MCF 10A (cell line): ENCODE measurements at places on chromosomes 1 and 21. TPM values are rescaled to one million over a fixed set of nuclear protein-coding genes. Genes with fewer than 3 reads are reported as not detected.

KRTAP25-1 gene
- total RNA-seq = not detected in 2 replicates

C4BPA gene
- not detected in 2 replicates for total RNA-seq

HCRTR1 gene
- total RNA-seq = not detected in 2 replicates

GRCh38 chr1:230316864-230317745 lies 109.0 kb downstream of the PGBD5 start:
- DNase-seq = no peak

GRCh38 chr1:115694805-115695204 lies 53.0 kb downstream of the VANGL1 start:
- DNase-seq = no peak

DNA sequence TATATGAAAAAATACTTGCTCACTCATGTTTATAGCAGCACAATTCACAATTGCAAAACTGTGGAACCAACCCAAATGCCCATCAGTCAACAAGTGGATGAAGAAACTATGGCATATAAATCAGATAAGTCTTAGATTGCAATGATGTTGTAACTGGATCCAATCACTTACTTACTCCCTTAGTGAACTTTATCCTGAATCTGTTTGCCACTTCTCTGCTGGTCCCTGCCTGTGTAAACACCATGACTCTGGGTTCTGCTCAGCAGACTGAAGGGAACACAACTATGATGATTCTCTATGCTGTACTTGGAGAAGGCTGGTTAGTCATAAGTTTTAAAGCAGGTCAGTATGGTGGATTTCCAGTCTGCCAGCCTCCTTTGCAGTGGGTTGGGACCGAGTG lies 391.2 kb downstream of the RWDD3 start:
- no peak for DNase-seq
